ENCODE measurements at places on chromosomes 16 and 17.

DNA sequence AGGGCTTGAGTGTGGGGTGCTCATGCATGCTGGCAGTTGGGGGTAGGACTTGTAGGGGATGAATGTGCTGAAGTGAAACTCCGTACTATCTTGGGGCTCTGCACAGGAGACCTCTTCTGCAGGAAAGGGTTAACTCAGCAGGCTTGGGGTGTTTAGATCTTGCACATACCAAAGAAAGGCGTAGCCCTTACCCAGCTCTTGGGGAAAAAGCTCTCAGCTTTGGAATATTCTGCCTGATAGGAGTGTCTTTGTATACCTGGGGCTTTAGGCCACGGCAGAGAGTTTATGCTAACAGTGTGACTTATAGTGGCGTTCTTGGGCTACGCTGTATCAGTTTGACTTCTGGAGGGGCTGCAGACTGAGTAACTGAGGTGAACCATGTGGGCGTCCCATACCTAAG, 21.1 kb downstream of the KRT25 start:
- no peak for DNase-seq

GRCh38 chr17:9115214-9116191, 94.2 kb downstream of the NTN1 start:
- DNase-seq = no peak

GRCh38 chr16:69672998-69673713, 53.2 kb downstream of the NQO1 start:
- no peak for DNase-seq

GRCh38 chr16:89473791-89474414, 16.5 kb downstream of the ANKRD11 start:
- DNase-seq = no peak

DNA sequence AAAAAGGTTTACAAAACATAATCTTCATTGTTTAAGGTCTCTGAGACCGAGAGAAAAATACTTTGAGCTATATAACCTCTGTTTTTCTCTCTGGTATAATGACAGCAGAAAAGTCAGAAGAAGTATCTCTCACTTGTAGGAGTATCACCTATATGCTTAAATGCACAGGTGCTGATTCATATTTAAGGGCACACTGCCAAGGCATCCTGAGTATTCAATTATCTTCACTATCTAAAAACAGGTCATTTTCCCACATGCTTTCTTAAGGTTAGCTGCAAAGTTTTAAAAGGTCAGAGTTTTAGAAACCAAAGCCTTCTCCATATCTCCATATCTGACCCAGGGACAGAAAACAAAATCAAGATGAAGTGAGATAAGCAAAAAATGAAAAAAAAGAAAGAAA, 99.3 kb upstream of the C17orf78 start:
- DNase-seq = no peak

GRCh38 chr17:1076299-1076981, 79.5 kb downstream of the TIMM22 start:
- DNase-seq = no peak

GRCh38 chr16:4917117-4917516, 19.8 kb downstream of the PPL start:
- no peak for DNase-seq

GRCh38 chr17:76384987-76385891, 830 bp downstream of the SPHK1 start:
- DNase-seq = no peak

DNA sequence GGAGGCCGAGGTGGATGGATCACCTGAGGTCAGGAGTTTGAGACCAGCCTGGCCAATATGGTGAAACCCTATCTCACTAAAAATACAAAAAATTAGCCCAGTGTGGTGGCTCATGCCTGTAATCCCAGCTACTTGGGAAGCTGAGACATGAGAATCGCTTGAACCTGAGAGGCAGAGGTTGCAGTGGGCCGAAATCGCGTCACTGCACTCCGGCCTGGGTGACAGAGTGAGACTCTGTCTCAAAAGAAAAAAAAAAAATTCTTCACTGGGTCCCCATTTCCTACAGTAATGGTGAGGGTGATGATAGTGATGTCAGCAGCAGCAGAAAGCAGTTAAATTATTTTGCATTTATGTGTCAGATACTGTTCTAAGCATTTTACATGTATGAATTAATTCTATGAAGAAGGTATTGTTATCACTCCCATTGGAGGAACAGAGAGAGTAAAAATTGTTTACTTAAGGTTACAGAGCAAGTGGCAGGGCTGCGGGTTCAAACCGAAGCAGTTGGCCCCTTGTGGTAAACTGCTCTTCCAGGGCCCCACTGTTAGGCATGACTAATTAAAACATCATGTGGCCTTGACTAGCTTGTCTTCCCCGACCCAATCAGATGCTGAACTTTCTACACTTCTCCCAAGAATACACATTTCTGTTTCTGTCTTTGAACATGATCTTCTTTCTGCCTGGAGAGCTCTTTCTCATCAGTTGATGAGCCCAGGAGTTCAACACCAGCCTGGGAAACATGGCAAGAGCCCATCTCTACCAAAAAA, 45.8 kb downstream of the STAT3 start:
- no peak for DNase-seq

- DNase-seq = no peak
Observed at GRCh38 chr17:75589919-75590303, 2.3 kb downstream of the MYO15B start.

- no peak for DNase-seq
Observed at GRCh38 chr17:59027750-59028149, 78.9 kb downstream of the TRIM37 start.

- DNase-seq = no peak
Observed at GRCh38 chr17:1793447-1793806, 31.6 kb downstream of the SERPINF1 start.

- DNase-seq = no peak
Observed at GRCh38 chr17:77513045-77513444, 372.3 kb downstream of the SEC14L1 start.

- no peak for DNase-seq
Observed at GRCh38 chr17:77246110-77247047, 105.6 kb downstream of the SEC14L1 start.

DNA sequence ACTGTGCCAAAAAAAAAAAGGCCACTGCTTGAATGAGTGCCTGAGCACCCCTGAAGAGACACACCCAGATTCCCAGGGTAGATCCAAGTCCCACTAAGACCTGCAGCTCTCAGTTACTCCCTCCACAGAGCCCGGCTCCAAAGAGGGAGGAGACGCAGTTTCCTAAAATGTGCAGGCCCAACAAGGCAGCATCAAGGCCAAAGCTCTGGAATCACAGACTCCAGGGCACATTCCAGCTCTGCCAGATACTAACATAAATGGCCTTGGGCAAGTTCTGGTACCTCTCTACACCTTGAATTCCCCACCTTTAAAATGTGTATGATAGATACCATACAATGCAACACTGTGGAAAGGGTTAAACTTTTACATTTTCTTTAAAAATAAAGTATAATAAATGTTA, 57.0 kb downstream of the GAS7 start:
- no peak for DNase-seq

GRCh38 chr16:68229431-68230175, 6.3 kb downstream of the ESRP2 start:
- DNase-seq = peak; percentile 24

DNA sequence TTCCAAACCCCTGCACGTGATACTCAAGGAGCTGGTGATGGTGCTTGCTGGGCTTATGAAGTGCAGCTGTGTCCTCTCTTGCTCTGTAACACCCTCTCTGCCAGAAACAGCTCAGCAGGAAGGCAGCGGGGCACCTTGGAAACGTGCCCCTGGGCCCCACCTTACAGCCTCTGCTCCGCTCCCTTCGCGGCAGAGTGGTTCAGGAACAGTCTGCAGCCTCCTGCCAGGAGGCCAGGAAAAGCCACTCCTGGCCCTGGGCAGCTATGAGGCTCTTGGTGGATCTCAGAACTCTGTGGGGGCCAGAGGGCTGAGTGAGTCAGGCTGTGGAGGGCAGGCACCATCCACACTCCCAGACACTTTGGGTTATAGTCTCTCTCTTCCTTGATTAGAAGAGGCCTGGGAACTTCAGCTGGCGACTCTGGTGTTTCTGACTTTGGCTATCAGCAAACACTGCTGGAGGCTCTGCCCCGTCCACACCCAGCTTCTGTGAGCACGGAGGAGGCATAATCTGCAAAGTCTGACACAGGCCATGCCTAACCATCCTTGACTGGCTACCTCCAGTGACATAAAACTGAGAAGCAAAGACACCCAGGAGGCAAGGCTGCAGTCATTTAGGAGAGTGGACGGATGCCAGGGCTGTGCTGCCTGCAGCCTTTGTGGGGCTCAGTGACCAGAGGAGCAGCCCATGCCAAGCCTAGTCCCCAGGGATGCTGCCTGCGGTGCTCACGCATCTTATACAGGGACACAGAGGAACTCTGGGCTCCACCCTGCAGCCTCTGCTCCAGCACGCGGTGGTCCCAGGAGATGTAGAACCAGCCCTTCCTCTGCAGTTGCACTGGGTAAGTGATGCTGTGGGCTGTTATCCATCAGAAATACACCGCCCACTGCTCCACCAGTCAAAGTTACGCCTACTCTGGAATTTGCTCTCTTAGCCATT, 65.3 kb downstream of the METRNL start:
- no peak for DNase-seq
